ENCODE measurements at places on chromosomes 12 and 14.

DNA sequence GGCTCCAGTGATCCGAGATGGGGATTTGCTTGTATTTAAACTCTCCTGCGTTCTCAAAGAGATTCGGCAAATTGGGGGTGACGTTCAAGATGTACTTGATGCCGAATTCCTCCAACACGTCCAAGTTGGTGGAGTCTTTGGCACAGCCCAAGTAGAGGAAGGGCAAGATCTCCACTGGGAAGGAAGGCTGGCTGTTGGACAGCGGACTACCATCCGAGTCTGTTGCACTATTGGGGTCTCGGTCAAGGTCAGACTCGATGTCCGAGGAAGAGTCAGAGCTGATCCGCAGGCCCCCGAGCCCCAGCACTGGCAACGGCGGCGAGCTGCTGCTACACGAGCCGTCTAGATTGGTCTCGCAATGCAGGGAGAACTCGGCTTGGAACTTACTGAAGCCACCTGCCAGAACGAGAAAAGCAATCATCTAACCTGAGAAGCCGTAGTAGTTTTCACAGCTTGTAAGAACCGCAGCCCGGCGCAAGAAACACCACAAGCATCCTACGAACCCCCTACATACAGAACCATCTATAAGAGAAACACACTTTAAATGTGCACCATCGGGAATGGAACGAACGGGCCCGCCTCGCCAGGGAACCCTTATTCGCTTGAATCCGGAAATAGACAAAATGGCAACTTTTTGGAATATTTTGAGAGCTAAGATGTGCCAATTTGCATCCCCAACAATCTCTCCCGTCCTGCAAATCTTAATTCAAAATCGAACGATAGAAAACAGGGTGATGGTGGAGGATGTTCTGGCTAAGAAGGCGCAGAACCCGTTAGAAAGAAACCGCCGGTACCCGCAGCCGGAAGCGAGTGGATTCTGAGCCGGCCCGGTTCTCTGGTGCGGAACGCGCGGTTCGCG lies 1.4 kb downstream of the DUSP6 start:
- peak; percentile 44 for DNase-seq

DNA sequence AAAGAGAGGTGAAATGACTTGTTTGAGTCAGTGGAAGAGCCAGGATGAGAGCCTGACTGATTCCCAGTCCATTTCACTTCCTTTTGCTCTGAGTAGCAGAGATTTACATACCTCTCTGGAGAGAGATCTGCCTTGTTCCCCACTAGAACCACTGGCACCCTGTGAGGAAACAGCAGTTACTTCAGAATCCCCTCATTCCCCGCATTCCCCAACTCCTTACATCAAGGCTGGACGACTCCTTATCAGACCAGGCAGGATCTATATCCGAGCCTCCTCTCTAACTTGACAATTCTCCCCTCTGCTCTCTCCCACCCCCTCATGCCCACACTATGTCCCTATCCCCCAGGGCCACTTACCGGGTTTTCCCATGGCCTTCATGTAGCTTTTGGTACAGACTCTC lies 3.7 kb downstream of the RHEBL1 start:
- no peak for DNase-seq

DNA sequence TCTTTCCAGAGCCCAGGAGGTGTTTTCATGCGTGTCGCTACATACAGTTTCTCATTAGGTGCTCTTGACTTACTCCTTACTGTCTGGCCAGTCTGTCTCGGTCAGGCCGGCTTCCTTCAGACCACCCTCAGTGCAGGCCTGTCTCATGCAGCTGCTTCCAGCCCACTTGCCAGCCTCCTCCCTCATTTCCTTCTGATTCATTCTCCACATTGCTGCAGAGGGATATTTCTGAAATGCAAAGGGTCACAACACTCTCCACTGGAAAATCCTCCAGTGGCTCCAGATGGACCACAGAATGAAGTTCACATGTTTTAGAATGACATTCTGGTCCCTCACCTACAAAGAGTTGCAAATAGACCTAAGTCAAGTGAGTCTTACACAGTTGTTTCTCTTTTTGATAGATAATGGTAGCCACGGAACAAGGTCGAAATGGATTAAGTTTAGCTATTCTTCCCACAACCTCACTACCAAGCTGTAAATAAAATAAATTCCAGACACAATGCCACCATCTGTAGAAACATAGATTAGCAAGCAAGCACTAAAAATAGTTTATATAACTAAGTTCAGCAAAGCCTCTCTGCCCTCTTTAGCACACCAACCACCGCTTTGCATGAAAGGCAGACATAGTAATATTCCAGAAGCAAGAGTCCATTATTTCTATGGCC lies 146.9 kb downstream of the ESR2 start:
- DNase-seq, result no peak

GRCh38 chr12:2664721-2665577 lies 129.8 kb upstream of the FKBP4 start:
- DNase-seq, result no peak

DNA sequence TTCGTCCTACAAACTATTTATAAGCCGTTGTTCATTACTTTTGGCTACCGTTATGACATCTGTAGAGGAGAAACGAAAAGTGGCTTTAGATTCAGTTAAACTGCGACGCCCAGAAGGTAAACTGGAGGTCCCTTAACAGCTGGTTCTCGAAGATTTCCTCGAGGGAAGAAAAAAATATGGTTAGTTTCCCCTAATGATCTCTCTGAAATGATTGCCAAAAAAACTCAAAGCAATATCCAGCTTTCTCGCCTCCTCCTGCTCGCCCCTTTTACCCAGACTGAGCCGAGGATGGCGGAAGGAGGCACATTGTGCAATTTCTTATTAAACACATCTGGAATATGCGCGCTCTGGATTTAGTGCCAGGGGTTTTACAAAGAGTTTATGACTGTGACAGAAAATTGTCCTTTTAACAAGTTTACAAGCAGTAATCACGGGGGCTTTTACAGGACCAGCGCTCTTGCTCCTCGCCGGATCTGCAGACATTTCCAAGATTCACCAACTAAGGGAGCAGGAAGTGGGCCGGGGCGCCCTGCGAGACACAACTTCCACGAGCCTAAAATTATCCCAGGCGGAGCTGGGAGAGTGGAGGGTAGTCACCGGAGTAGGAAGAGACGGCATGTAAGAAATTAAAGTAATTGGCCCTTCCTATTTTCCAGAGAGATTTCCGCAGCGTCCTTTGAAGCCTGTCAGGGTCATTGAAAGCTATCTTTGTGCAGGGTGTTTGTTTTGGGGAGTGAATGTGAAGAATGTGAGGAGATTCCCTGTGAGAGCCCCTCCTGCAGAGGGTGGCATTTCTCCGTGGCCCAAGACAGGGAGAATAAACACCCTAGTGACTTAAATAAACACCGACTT lies 5.6 kb downstream of the SIX1 start:
- DNase-seq, result no peak

DNA sequence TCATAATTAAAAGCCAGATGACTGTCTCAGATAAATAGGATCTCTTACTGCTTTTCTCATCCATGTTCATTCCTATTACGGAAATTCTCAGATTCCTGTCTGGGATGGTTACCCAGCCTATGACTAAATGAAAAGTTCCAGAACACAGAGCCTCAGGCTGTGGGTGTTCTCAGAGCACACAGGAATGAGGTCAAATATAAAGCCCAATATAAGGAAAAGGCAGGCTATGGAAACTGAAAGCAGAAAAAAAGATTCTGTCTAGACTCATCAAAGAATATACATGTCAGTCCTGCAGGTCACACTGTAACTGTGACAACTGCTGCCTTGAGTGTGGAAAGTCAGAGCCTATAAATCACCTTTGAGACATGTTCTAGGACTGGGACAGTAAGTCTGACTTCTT lies 64.3 kb downstream of the DCAF5 start:
- no peak for DNase-seq

DNA sequence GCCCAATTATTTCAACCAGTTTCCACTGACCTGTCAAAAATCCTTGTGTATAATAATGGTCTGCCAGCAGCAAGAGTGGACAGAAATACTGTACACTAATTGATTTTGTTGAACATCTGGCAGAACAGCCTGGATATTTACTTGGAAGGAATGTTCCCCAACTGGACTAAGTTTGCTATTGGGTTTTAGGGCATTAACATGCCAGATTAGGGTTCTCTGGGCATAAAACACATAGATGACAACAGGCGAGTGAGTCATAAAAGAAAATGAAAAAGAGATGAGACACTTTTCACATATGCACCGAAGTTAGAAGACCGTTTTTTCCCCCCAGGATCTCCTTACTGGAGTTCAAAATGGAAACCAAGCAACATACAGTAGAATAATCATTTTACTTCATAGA lies 236.3 kb upstream of the NAV3 start:
- DNase-seq, result no peak

GRCh38 chr12:47231456-47231855 lies 151.7 kb upstream of the AMIGO2 start:
- no peak for DNase-seq

GRCh38 chr14:92626041-92626440 lies 112.5 kb downstream of the RIN3 start:
- no peak for DNase-seq

- peak; percentile 77 for DNase-seq
These were observed at the start of gene CKB for GRCh38 chr14:103522649-103523574. TSS of gene CKB (minus strand) at chr14:103522830. CDS start at chr14:103522493, 337 bp downstream.

- no peak for DNase-seq
These were observed 6.5 kb downstream of the AMDHD1 start for GRCh38 chr12:95949477-95950206.

DNA sequence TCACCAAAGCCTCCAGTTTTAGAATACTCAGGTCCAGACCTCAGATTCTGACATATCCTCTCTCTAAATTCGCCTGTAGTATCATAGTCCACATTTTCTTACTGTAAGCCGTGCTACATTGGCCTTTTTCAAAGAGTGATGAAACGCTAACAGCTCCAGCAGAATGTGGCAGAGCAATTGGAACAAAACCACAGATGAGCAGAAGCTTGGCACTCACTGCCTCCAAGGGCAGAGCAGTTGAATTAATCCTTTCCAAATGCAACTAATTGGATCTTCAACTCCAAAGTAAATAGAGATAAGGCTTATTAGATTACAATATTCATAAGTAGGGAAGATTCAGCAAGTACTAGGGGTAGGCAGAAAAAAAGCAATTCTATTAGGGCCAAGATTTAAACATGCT lies 128.3 kb downstream of the SLC35F4 start:
- no peak for DNase-seq
